ENCODE measurements at places on chromosomes 2 and 18.

- no peak for DNase-seq
These were observed 81.7 kb downstream of the COL4A4 start for GRCh38 chr2:227082286-227082685.

DNA sequence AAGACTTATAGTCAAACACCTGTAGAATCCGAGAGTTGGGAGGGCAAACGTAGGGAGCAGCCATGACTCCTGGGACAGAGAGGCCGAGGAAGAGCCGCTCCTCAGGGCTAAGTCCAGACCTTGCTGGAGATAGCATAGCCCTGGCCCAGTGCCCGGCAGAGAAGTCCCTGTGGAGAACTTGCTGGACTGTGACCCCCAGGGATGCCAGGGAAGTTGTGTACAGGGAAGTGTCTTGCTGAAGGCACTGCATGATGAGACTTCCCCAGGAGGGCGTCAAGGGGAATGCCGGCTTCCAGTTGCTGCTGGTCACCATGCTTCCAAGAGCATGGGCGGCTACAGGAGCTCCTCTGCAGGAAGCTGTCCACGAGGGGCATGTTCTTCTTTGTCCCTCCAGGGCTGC lies 8.6 kb upstream of the CNDP1 start:
- DNase-seq, result no peak

DNA sequence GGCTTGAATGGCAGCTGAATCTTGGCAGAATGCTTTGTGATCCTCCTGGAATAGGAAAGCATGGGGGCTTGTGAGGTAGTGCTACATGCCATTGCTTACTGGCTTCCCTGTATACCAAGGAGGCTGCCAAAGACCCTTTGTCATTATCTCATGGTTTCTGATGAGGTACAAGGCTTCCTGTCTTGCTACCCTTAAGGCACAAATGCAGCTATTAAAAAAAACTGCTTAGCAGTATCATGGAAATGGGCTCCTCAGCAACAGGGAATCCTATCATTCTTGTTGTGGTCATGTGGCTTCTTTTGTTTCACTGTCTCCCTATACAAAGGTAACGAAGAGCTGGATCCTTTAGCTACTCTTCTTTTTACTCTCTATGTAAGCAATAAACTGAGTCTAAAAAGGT lies 6.6 kb upstream of the KANSL1L start:
- no peak for DNase-seq

- no peak for DNase-seq
These were observed 60.2 kb upstream of the TCF7L1 start for GRCh38 chr2:85073033-85073432.

GRCh38 chr2:26245810-26246209 lies 1.1 kb downstream of the HADHB start:
- no peak for DNase-seq

DNA sequence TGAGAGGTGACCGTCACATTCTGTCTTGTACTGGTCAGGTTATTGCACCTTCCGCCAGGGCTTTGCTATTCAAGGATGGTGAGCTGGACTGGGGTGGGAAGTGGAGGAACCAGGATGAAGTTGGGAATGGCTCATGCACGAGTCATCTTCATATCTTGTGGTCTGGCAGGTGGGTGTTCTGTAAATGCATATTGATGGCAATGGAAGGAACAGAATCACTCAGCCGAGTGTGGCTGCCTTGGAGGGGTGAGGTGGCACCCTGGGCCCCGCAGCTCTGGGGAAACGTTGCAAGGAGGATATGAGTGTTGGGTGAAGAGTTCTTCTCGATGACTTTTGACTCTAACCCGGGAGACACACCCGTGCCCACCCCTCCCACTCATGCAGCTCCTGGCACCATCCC lies 1.2 kb downstream of the NEU2 start:
- DNase-seq, result no peak

- DNase-seq, result no peak
These were observed 85.0 kb upstream of the SEC11C start for GRCh38 chr18:59054496-59055287.

DNA sequence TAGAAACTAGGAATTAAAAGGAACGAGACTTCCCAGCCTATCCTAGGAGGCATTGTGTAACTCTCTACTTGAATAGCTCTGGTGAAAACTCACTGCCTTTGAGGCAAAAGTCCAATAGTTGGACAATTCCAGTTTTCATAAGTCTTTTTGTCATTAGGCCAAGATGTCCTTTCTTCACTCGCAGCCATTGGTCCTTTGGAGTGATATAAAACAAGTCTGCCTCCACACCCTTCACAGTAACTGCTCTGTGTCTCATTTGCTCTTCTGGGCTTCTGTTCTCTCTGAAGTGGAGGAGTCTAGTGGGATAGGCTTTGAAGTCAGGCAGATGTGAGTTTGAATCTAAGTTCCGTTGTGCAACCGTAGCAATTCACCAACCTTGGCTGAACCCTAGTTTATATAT lies 28.2 kb downstream of the ANTXR1 start:
- DNase-seq, result no peak

- DNase-seq, result no peak
These were observed 9.2 kb downstream of the ACOXL start for GRCh38 chr2:110741491-110741980.

GRCh38 chr2:111896024-111896423 lies 2.4 kb upstream of the MERTK start:
- no peak for DNase-seq

Data from COR-L47 (cell line).